ENCODE measurements at places on chromosomes 6 and 20.
A peak's percentile ranks its signal among the peaks of the same experiment; 100 is the strongest.

GRCh38 chr20:12051206-12052163 lies 133.8 kb downstream of the BTBD3 start:
- no peak for DNase-seq

- no peak for DNase-seq
Measured at GRCh38 chr6:157952861-157953351, 28.8 kb upstream of the SYNJ2 start.

DNA sequence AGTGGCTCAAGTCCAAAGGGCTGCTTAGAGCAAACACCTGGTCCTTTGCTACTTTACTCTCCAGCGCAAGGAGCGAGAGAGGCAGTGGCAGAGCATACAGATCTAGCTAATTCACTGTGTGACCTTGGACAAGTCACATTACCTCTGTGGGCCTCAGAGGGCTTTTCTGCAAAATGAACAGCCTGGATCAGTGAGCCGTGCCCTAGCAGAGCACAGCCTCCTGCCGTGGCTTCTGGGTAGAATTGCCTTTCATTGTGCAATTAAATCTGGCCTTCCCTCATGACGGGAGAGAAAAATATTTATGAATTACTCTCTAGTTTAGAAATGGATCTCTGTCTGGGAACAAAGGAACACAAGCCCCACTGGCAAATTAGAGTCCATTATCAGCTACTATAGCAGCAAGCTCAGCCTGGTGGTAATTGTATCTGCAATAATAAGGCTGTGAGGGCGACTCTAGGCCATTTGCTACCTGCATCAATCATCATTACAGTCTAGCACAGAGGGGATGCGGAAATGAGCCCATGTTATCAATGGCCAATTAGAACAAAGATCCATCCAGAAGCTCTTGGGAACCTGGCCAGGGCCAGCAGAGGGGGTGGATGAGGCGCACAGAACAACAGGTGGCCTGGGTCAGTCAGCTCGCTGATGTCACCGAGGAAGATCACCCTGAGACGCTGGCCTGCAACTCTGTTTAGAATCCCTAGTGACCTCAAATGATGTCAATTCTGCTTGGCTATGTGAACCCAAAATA lies 114.2 kb upstream of the LY86 start:
- no peak for DNase-seq

- DNase-seq: no peak
Measured at GRCh38 chr6:138521790-138522189, 22.5 kb upstream of the NHSL1 start.

- DNase-seq: no peak
Measured at GRCh38 chr6:108672641-108673040, 111.9 kb downstream of the FOXO3 start.

DNA sequence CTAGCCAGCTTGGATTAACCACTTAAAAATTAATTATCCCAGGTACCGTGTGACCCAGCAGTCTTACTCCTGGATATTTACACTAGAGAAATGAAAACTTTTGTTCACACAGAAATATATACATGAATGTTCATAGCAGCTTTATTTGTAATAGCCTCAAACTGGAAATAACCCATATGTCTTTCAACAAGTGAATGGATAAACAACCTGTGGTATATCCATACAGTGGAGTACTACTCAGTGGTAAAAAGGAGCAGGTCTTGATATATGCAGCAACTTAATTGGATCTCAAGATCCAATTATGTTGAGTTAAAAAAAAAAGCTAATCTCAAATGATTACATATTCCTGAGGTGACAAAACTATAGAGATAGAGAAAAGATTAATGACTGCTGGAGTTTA lies 381.4 kb downstream of the CDKAL1 start:
- DNase-seq: no peak

DNA sequence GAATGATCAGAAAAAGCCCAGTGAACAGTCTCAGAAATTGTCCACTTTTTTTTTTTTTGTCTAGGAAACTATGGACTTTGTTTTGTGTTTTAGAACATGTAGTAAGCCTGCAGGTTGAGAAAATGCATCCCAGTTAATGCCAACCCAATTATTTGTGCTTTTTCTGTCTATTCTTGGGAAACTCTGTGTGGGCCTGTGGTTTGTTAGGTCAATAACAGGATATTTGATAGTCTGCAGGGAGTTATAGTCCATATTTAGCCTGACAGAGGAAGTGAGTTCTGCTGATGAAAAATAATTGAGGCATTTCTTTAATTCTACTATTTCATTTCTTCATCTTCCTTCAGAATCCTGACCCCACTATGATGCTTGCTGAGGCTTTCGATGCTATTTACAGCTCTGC lies 154.0 kb upstream of the LAMP5 start:
- no peak for DNase-seq

DNA sequence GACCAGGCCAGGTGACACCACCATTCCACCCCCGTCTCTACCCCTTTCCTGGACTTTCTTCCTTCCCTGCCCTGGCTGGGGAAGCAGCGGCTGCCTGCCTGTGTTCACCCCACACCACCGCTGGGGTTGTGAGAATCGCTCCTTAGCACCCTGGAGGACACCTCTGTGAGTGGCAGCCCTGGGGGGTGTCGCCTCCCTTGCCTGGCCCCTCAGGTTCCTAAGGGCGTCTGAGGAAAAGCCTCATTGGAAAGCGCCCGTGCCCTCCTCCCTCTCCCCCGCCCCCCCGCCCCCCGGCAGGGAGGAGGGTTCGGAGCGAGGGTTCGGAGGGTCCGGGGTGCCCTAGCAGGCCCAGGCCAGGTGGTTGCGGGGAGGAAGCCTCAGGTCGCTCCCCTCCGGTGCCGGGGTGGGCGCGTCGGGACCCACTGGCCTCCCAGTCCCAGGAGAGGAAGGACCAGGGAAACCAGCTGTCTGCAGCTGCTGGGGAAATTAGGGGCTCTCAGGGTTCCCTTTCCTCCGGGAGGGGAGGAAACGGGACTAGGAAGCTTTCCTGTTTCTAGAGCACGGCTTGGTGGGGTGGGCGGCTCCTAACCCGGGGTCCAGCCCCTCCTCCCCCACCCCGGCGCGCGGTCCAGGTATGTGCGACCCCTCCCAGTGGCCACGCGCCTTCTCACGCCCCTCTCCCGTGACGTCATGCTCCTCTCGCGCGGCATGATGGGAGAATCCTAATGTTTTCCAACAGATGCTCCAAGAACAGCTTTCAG lies at the start of gene PHACTR3:
Gene PHACTR3 (plus strand): TSS at position 760 of the 761 bp plus-strand sequence. CDS start 475 bp downstream, outside the sequence.
- DNase-seq: no peak

- DNase-seq: no peak
Measured at GRCh38 chr20:14446446-14446845, 109.0 kb upstream of the FLRT3 start.

DNA sequence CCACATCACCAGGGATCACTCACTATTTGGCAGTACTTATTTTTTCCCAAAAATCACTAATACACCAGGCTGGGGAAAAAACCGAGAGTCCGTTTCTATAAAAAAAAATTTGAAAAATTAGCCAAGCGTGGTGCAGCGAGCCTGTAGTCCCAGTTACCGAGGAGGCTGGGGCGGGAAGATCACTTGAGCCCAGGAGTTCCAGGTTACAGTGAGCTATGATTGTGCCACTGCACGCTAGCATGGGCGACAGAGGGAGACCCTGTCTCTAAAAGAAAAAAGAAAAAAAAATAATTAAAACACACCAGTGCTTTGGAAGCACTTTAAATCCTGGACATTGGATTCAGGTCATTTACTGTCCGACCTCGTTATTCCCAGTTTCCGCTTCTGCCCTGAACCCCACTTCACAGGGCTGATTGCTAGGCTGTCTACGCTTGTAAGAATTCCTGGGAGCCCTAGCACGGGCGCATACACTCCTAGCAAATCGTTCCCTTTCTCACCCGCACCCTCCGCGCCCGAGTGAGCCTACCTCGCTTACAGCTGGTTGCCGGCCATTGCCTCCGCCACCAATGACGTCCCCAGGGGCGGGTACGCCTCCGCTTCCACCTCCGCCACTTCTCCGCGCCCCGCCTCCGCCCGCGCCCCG lies at the start of gene TPMT:
Gene TPMT (minus strand): TSS at position 571 of the 643 bp plus-strand sequence. CDS start 5,950 bp downstream, outside the sequence.
- DNase-seq: peak; percentile 36

DNA sequence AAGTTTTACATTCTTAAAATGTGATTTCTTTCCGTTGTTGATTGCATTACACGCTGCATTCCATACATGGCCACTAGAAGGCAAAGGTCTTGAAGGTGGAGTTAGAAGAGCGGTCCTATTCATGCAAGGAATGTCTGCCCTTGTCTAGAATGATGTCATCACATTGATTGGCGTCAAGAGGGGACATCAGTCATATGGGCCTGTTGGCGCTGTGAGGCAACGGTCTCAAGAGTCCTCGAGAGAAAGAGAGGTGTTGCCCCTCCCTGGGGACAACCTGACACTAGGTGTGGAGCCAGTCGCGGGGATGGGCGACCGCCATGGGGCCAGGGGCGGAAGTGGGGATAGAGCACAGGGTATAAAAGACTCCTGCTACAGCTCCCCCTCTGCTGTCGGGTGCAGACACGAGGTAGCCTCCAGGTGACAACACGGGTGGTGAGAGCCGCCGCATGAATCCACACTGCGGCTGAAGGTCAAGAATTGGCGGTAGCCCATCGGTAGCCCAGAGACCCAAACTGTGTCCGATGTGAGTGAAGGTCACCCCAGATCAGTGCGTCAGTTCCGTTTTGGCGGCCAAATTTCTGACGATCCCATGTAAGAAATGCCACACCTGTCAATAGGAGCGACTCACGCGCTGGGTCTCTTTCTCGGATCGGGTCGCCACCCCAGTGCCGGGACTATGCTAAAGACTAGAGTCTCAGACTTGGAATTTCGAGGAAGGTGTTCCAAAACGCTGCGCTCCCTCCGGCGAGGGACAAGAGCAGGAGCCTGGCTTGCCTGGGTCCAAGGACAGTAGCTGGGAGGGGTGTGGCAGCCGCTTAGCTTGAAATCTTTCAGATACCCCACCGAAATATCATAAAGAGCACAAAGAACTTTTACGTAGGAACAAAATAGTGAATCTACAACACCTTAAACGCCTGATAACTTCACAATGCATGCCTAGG lies 93.2 kb upstream of the ZNF184 start:
- DNase-seq: no peak

DNA sequence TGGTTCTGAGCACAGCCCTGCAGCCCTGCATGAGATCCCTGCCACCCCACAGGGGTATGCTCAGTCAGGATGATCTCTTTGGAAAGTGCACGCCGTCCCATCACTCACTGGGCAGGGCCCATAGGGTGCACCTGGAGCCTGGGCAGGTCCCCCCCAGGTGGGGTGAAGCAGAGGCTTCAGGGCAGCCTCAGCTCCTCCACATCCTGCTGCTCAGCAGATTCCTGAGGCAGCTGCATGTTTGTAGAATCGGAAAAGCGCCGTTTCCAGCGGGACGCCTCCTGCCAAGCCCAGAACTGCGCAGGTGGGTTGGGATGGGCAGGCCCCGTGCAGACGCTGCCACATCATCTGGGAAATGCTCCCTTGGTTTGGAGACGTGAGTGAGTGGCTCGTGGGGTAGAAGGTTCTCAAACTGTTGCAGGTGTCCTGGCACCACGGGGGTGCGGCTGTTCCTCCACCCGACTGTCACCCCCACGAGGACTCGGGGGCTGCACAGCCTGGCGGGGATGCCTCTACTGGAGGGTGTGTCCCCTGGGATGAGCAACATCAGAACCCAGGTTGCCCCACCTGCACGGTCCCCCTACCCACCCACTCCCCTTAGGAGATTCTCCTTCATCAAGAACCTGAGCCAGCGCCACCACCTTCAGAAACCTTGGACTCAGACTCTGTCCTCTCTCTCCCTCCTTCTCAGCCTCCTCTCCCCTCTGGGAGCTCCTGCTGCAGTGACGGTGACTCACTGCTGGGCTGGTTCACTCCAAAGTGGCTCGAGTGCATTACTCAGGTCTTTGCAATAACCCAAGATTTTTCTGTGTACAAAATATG lies 334.1 kb downstream of the TAF4 start:
- DNase-seq: no peak

DNA sequence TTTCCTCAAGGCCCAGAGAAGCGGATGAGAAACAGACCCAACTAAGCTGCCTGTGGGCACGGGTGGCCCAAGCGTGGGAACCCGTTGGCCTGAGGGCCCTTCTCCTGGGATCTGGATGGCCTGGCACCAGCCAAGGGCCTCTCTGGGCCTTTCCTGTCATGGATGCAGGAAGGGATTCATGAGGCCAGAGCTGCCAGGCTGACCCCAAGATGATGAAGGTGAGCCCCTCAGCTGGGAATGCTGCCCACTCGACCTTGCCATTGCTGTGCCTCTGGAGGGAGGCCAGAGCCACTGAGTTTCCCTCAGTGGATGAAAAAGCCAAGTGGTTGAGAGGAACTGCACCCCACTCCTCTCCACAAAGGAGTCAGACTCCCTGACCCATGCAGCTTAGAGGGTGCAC lies 171.2 kb downstream of the VEGFA start:
- DNase-seq: no peak

- no peak for DNase-seq
Measured at GRCh38 chr6:139380611-139381010, 6.2 kb upstream of the CITED2 start.

DNA sequence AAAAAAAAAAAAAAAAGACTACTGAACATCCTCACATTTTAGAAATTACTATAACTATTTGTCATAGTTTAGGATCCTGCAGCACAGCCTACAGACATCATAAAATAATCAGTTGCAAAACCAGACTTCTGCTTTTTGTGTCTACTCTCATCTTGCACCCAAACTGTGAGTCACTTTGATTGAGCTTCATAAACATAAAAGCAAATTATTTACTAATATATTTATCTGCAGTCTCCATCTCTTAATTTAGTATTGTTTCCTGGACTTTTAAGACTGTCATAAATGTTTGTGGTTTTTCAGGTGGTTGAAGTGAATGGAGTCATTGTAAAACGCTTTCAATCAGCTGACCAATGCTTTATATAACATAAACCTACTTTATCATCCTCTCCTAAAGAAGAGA lies 14.8 kb upstream of the CALHM6 start:
- DNase-seq: no peak

GRCh38 chr6:32790306-32790705 lies 26.5 kb downstream of the HLA-DOB start:
- DNase-seq: no peak

DNA sequence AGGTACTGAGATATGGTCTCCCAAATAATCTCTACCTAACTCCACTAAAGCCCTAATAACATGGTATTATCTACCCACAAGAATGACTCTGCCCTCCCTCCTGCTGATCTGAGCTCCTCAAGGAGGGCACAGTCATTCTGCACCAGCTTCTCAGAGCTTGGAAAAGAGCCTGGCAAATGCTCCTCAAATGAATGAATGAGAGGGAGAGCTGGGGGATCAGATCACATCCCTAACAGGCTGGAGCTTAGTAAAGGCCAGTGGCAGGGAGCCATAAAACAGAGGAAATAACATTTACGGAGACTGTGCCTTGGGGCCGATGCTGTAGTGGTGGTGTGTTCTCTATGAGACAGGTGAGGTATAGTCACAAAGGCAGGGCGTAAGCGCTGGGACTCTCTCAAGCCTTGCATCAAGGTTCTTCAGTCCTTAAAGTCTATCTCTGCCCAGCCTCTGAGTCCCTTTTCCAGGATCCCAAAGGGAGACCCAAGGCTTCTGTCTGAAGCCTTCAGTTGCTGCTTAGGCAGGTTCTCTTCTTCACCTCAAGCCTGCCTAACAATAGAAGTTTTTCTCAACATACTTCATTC lies 7.2 kb upstream of the NNAT start:
- no peak for DNase-seq

- no peak for DNase-seq
Measured at GRCh38 chr20:48287552-48288170, 502.4 kb upstream of the SULF2 start.

- DNase-seq: no peak
Measured at GRCh38 chr6:90106449-90106848, 190.2 kb downstream of the BACH2 start.

GRCh38 chr6:158009114-158009891 lies 27.6 kb downstream of the SYNJ2 start:
- DNase-seq: no peak

Measured in liver (tissue), 10 donors.